ENCODE measurements at places on chromosomes 11 and 22.

DNA sequence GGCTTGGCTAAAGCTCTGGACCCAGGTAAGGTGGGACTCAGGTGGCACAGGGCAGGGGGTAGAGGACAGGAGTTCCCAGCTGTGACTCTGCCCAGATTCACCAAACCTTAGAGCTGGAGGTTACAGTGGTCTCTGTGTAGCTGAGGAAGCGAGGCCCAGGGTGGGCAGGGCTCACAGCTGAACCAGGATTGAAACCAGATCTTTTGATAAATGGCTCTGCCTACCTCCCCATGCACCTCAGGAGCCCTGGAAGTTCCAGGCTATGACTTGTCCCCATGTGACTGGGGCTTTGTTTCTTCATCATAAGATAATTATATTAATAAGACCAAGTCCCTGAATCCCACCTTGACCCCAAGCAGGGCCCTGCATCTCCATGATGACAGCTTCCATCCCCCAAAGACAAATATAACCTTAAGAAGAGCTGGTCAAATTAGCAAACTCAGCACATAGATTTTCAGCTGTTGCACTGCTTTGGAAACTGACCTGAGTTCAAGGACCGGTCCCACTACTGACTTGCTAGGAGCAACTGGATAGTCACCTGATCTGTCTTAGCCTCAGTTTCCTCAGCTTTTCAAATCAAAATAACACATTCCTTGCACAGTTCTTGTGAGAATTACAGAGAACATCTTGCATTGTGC lies 21.3 kb upstream of the TSKU start:
- no peak for DNase-seq

DNA sequence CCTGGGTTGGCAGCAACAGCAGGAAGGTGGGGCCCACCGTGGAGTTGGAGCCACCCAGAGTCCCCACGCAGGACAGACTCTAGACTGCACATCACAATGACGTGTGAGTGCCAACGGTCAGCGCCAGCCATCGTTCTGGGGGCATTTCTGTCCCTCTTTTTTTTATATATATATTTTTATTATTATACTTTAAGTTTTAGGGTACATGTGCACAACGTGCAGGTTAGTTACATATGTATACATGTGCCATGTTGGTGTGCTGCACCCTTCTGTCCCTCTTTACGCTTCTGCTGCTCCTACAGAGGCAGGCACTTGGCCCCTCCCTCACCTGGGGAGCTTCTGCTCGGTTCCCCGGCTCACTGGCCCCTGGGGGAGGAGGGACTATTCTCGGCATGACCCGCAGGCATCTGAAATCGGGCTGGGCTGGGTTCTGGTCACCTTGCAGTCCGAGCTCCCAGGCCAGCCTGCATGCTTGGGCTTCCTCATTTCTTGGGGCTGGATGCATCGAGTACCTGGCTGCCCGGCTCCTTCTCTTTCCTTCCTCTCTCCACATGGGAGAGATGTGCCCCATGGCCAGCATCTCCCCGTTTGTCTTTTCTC lies 787.4 kb downstream of the TBC1D22A start:
- DNase-seq = no peak

DNA sequence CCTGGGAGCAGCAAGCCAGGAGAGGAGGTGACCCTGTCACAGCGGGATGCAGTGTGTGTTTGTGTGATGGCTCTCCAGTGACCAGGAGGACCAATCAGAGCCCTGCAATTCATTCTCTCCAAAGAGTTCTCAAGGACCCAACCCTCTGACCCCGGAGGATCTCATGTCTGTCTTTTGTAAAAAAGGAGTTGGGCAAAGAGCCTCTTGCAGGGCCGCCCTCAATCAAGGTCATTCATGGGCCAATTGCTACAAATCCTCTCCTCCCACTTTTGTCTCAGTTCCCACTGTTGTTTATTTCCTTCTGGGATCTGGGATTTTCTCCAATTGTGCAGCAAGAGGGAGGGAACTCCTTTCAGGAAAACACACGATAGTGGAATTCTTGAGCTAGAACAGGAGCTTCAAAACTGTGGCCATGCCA lies 4.0 kb downstream of the TECTA start:
- DNase-seq = no peak

DNA sequence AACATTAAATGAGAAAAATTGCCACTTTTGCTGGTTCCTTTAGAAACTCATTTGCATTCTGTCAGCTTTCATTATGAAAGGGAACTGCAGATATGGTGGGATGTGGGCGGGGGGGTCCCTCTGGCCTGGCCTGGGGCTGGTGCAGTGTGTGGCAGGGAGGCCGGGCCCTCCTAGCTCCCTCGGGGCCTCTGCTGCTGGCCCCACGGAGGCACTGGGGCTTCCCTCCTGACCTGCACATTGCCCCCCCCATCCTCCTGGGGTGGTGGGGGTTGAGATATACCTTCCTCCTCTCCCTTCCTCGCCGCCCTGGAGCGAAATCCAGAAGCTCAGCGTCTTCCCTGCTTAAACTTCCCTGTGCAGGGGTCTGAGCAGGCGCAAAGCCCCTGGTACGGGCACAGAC lies 1005.9 kb downstream of the BRD1 start:
- DNase-seq = no peak

- DNase-seq = no peak
Measured at GRCh38 chr11:100876815-100877520, 189.9 kb downstream of the ARHGAP42 start.

- DNase-seq = no peak
Measured at GRCh38 chr11:44101098-44101497, 5.6 kb downstream of the EXT2 start.

DNA sequence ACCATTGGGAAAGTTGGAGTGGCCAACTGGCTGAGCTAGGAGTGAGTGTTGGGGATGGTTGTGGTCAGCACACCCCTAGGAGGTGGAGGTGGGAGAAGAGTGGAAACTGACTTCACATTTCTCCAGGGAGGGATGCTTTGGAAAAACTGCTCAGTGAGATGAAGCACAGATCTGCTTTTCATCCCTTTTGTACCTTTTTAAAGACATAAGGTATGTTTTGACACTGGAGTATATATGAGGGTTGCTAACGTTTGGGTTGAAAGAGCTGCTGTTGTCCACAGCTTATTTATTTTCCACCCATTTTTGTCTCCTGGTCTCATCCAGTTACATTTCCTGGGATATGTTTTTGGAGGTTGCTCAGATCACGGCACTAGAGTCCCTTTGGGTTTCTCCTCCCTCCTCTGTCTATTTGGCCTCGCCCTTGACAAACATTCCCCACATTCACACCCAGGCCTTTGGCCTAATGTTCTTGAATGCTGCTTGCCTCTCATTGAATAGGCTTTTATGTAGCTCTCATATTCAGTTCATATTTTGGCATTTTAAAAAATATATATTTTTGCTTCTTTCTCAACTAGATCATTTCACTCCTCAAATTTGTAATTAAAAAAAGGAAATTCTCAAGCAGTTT lies 8.3 kb downstream of the SREBF2 start:
- no peak for DNase-seq

DNA sequence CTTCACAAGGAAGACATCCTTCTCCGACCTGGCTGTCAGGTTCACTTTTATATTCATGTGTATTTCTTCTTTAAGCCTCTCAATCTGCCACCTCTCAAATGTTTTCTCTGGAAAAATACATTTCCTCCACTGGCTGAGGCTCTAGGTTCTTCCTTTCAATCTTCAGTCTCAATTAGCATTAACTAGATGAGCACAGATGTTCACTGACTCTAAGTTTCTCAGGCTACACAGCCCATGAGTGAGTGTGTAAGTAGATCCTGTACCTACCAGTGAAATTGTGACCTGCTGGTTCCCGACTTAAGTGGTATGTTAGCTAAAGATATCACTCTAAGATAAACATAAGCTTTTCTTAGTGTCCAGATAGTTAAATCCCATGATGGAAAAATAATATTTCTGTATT lies 206.9 kb downstream of the ADAMTS15 start:
- no peak for DNase-seq

DNA sequence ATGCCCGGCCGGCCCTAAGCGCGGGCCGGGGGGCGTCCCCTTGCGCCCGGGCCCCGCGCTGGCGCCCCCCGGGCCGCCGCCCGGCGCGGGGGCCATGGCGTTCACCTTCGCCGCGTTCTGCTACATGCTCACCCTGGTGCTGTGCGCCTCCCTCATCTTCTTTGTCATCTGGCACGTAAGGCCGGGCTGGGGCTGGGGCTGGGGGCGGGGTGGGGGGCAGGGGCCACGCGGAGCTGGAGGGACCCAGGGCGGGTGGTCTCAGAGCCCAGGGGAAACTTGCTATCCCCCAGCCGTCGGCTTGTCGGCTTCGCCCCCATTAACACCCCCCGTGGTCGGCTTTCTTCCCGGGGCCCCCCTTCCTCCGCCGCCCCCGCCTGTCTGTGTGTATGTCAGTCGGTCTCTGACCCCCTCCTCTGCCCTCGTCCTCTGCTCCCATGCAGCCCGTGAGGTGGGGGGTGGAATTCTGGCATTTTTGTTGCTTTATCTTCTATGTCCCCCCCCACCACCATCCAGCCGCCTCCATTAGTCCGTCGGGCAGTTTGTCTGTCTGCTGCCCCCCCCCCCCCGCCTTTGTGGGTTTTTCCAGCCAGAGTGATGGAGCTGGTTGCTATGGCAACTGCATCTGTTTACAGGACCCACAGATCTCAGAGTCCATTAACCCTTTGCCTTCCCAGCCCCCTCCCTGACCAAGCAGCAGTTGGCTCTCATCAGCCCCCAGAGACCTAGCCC lies 552 bp downstream of the CNIH2 start:
- DNase-seq = peak; percentile 51

DNA sequence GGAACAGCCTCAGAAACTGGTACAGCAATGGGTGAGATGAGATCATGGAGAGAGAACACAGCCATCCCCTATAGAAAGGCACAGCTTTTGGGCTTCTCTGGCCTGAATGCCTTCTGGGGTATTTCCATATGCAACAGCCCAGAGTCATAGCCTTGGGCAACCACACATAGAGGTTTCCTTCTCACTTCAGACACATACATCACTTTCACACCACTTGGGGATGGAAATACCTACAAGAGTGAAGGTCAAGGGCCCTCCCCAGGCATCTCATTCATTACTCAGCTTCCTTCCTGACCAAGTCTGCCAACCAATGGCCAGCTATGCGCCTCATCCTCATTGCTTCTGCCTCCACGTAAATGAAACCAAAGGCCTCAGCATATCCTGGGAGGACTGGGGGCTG lies 17.7 kb upstream of the OLFML1 start:
- DNase-seq = no peak

- no peak for DNase-seq
Measured at GRCh38 chr11:28114731-28115130, 6.5 kb downstream of the METTL15 start.

GRCh38 chr11:106551744-106552673 lies 466.3 kb downstream of the GUCY1A2 start:
- no peak for DNase-seq

GRCh38 chr11:114167355-114167754 lies 107.8 kb downstream of the ZBTB16 start:
- DNase-seq = no peak

DNA sequence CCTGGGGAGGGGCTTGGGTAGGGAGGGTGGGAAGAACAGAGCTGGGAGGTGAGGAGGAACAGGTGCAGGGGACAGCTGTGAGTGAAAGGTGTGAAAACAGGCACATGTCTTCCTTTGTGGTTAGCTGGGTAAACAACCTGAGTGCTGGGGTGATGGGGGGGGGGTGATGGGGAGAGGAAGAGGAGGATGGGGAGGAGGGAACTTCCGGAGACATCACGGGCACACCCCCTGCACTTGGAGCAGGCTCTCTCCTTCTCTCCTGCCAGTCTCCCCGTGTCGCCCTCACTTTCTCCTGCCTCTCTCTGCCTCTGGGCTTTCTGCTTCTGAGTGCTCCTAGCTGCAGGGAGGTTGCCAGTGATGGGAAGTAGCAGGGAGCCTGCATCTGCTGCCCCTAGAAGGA lies 8.8 kb downstream of the CXCR5 start:
- peak; percentile 90 for DNase-seq

GRCh38 chr11:67630228-67630942 lies 648 bp upstream of the NUDT8 start:
- DNase-seq = peak; percentile 97

GRCh38 chr11:74388678-74389327 lies 9.4 kb downstream of the PGM2L1 start:
- DNase-seq = peak; percentile 66

- no peak for DNase-seq
Measured at GRCh38 chr11:100498780-100499179, 188.3 kb upstream of the ARHGAP42 start.

GRCh38 chr22:39144101-39144767 lies 8.2 kb downstream of the CBX7 start:
- no peak for DNase-seq

- DNase-seq = peak; percentile 85
Measured at GRCh38 chr11:726278-727220, 20.5 kb downstream of the EPS8L2 start.

GRCh38 chr11:57353446-57353845 lies 15.3 kb downstream of the P2RX3 start:
- DNase-seq = no peak

DNA sequence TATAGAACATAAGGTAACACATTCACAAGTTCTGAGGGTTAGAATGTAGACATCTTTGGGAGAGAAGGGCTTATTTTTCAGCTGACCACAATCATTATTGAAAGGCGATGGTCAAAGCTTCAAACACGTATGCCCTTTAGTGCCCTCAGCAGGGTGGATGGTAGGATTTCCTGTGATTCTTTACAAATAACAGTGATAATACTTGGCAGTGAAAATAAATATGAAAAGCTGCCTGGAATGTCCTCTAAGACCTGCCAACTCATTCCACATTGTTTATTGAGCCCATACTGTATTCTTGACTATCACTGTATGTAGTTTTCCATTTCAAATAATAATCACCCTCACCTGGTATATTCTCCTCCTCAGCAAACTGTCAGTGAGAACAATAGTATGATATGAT lies 13.7 kb upstream of the MPEG1 start:
- no peak for DNase-seq

- no peak for DNase-seq
Measured at GRCh38 chr11:32643526-32643925, 59.9 kb downstream of the EIF3M start.

DNA sequence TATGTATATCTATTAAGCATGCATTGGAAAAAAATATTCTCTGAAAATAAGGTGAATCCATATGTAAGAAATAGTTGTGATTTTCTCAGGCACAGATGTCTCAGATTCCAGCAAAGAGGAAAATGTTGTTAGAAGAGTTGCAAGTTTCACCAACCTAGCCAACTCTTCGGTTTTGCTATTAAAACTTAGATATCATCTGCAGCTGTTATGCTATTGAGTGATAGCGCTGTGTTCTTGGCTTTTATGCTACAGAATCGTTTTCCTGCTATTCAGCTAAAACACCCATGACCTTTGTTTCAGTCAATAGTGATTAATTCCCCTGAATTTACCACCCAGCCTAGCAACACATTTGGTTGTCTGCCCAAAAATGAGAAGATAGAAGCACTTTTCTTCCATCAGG lies 795.6 kb upstream of the ANO3 start:
- DNase-seq = no peak

DNA sequence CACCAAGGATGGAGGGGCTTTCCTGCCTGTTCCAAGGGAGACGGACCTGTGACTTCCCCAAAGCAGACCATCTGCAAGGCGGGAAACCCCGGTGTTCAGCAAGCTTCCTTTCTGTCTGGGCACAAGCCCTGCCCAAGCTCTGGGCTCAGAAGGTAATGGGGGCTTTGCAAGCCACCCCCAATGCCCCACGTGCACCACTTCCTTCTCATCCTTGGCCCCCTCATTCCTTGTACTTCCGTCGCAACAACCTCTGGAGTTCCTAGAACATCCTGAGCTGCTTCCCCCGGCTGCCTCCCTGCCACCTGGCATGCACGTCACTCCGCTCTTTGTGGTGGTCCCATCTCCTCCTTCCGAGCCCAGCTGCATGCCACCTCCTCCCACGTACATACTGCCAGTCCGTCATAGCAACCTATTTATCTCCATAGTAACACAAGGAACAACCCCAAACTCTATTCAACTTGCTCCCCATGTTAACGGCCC lies 3.9 kb downstream of the MYEOV start:
- no peak for DNase-seq

GRCh38 chr11:118635642-118636041 lies 28.2 kb downstream of the PHLDB1 start:
- no peak for DNase-seq
